Adrenal gland (tissue), 19 donors: ENCODE measurements at places on chromosomes 5 and 9. TPM values are rescaled to one million over a fixed set of nuclear protein-coding genes. Genes with fewer than 3 reads are reported as not detected.

The IL3 gene
- total RNA-seq, result not detected

The ANKRD31 gene
- total RNA-seq, result 0.88 TPM

The CD14 gene
- total RNA-seq, result 9.8 TPM

DNA sequence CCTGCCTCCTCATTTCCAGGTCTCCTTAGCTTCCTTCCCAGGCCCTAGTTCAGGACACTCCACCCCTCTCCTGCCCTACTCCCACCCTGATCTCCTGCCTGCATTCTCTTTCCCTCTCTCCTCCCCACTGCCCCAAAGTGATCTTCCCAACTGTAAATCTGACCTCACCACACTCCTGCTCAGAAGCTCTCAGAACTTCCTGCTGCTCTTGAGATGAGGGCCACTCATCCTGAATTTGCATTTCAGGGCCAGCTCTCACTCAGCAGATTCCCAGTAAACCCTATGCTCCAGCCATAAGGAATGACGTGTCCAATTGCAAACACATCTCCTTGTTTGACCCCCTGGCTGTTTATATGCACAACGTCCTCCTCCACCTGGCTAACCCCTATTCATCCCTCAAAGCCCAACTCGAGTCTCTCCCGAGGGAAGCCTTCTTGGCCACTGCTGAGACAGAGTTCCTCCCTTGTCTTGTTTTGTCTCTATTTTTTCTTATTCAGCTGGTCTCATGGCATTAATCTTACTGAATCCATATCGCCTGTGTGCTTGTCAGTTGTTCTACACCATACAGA lies 95.0 kb downstream of the NSG2 start:
- no peak for DNase-seq

DNA sequence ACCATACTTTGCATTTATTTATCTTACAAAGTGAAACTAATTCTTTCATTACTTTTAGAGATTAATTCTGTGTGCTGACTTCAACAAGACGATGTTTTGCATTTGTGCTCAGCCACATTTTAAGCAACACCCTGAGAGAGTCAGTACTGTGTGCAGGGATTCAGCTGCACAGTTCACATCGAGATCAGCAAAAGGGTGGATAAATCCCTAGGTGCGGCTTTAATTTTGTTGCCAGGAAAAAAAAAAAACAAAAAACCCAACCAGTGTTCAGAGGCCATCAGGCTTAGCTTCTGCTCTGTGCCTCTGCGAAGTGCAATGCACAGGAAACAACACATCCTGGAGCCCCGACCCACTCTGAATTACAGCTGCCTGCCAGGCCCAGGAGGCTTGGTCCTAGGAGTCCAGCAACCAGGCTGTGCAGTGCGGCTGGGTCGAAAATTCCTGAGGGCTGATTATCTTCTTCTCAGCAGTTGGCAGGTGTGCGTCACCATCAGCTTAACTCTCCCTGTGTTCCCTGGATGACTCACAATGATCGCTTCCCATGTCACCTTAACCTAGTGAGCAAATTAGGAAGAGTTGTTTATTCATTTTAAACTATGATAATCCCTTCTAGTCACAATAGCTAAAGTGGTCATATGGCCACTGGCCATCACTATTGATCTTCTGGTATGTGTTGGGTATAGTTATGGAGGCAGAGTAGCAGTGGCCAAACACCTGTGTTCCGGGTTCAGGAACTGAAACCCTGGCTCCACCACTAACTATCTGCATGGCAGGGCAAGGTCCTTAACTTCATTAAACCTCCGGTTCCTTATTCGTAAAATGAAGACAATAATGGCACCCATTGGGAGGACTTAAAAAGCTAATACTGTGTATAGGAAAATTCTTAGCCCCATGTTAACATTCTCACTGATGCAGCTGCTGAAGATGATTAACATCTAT lies 31.2 kb upstream of the NDUFB6 start:
- no peak for DNase-seq

GRCh38 chr9:25117791-25118190 lies 560.5 kb downstream of the TUSC1 start:
- DNase-seq, result no peak

DNA sequence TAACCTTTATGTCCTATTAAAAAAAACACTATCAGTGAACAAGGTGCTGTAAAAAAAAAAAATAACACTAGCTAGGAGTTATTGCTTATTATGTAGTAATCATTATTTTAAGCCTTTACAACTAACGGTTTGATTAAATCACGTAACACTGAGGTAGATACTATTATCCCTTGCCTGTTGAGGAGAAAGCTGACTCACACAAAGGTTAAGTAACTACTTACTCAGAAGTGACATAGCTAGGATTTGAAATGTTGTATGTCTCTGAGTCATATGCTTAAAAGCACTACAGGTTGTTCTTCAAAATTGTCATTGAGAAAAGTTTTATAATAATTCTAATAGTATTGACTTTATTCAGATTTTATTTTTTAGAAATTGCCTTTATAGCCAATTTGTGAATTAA lies 8.8 kb downstream of the TENT2 start:
- DNase-seq, result no peak

- DNase-seq, result no peak
Measured at GRCh38 chr9:68859347-68859746, 154.3 kb downstream of the PIP5K1B start.

DNA sequence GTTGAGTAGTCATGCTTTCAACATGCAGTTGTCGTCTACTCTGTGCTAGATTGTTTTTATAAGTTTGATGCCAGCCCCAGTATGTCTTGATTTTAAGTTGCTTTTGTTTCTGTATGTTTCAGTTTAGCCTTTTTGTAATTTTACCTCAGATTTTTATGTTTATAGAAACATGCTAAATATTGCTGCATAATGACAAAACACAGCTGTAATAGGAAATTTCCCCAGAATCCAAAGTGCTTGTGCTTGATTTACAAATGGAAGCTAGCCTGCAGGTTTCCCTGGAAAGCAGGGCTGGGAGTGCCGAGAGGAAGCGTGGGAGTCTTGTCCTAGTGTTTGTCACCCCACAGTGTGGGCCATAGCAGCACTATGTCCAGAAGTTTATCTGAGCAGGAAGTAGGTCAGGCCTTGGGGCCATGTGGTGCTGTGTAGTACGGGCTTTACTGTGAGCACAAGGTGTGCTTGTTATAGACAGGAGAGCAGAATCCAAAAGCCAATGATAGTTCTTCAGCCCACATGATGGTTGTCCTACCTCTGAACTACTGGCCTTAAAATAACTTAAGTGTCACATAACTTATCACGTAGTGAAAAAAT lies 100.0 kb upstream of the NREP start:
- no peak for DNase-seq

GRCh38 chr5:150616024-150616470 lies 24.4 kb upstream of the SYNPO start:
- DNase-seq, result peak; percentile 94

DNA sequence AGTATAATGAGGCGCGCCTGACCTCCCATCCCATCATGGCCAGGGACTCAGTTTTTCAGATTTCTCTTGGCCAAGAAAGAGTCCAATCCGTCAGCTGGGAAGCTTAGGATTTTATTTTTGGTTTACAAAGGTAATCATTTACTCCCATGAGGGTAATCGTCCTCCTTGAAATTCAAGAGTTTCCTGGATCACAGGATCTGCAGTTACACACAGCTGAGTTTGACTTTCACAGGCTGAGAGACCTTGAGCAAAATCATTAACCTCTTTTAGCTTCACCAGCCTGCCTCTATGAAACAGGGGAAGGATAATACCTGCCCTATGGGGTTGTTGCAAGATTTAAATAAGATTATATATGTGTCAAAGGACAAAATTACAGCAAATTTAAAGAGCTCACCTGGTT lies 15.4 kb upstream of the AK3 start:
- DNase-seq, result no peak

GRCh38 chr9:30301271-30301963 lies 2083.0 kb upstream of the ACO1 start:
- DNase-seq, result no peak

DNA sequence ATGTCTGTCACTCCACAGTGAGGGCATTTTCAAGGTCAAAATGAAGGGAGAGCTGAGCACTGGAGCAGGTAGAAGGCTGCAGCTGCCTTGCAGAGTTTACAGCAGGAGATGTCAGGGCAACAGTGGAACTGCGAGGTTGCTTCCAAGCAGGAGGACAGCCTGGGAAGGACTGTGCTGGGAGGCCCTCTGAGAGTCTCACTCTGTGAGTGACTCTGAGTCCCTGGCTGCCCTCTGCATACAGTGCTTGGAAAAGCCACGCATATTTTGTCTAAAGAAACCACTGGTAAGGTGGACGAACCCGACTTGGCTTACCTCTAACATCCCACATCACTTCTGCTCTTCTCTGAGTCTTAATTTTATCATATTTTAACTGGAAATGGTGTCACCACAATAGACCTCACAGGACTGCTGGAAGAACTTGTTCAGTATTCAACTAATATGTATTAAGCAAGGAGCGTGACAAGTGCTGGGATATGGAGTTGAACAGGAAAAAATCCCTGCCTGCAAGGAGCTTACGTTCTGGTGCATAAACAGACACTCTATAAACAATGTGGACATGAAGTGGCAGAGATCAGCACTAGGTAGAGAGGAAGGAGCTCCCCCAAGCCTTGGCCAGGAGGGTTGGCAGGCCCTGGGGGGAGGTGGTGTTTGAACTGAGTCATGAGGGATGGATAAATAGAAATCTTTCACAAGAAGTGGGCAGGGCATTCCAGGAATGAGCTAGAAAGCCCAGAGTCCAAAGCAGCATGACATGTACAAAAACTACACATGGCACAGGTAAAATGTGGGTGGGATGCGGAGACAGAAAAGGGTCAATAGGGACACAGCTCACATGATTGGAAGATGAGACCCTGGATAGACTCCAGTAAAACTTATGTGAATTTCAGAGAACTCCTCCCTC lies 64.0 kb upstream of the FOXE1 start:
- DNase-seq, result no peak

DNA sequence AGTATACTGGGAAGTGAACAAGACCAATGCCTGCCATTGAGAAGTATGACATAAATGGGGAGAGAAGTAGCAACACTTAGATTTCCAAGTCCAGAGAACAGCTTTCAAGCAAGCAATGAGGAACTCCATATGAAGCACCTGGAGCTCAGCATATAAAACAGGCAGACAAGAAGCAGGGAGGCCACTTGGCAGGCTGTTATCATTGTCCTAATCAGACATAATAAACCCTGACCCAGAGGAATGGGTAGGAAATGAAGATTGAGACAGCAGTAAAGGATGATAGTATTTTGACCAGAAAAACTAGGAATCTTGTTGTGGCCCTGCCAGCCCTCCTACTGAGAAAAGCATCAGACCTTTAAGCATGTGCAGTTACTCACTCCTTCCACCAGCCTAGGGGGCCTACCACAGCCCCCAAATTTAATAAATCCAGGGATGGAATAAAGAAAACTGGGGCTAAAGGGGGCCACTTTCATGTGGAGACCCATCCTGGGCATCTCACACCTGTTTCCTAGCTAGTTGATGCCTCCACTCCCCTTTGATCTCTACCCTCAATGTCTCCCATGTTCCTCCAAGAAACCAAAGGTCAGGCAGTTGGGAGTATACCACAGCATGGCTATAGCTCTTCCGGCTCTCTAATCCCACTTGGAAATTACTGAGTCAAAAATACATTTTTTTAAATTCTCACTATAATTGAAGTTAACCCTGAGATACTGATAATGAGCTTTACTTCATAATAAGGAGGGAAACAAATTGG lies 135.1 kb downstream of the SIL1 start:
- DNase-seq, result peak; percentile 1

DNA sequence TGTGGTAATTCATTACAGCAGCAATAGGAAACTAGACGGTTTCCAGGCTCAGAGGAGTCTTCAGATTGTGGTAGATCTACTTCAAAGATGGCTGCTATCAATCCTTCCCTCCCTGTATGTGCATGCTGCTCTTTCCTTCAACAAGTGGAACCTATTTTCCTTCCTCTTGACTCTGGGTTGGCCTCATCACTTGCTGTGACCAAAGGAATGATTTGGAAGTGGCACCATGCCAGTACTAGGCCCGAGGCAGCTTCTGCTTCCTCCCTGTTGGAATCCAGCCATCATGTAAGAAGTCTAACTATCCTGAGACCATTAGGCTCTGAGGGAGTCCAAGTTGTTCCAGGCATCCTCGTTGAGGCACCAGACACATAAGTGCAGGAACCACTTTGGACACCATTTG lies 46.5 kb upstream of the MCTP1 start:
- DNase-seq, result no peak

DNA sequence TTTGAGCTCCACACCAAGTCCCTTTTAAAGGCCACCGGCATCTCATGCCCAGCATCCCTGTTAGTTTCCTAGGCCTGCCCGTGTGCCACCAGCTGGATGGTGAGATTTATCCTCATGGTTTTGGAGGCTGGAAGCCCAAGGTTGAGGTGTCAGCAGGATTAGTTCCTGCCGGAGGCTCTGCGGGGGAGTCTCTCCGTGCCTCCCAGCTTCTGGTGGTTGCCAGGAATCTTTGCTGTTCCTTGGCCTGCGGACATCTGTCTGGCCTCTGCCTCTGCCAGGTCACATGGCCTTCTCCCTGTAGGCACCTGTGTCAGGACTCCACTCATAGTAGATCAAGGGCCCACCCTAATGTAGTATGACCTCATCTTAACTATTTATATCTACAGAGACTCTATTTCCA lies 45.4 kb downstream of the JADE2 start:
- peak; percentile 75 for DNase-seq
